ENCODE measurements at places on chromosomes 6 and 20.

GRCh38 chr20:11467436-11467835 lies 450.3 kb upstream of the BTBD3 start:
- DNase-seq, result no peak

DNA sequence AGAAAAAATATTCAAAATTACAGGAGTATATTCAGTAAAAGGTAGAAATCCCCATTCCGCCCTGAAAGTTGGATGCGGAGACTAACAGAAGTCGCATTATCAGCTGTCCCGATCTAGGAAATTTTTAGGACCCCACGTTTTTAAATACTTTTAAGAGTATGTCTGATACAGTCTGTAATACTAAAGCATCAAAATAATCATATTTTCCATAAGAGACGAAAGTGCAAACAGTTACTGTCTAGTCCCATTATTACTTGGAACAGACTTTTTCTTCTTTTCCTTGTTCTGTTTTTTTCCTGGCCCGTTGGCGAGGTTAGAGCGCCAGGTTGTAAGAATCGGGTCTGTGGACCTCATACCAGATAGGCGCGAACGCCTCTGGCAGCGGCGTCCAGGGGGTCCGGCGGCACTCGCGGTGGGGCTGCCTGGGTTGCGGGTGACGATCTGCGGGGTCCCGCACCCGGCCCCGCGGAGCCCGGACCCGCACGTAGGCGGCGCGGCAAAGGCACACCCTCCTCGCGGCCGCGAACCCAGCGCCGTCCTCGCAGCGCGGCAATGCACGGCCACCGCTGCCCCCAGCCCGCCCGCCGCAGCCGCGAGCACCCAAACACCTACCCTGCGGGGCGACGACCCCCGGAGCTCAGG lies 460 bp downstream of the PLAGL1 start:
- DNase-seq, result no peak

GRCh38 chr6:7992002-7992815 lies 72.0 kb downstream of the BLOC1S5 start:
- DNase-seq, result no peak

DNA sequence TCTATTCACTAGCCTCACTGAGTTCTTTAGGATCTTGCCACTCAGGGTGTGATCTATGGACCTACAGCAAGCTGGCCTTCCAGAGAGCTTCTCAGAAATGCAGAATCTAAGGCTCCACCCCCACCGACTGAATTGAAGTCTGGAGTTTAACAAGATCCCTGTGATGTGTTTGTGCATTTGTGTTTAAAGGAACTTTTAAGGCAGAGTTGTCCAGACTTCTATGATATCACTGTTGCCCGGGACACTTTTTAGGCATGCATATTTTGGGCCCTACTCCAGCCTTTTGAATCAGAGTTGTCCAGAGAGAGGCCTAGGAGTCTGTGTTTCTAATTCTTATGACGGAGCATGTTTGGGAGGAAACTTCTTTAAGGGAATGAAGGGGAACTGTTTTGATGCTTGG lies 232.3 kb downstream of the QKI start:
- no peak for DNase-seq

DNA sequence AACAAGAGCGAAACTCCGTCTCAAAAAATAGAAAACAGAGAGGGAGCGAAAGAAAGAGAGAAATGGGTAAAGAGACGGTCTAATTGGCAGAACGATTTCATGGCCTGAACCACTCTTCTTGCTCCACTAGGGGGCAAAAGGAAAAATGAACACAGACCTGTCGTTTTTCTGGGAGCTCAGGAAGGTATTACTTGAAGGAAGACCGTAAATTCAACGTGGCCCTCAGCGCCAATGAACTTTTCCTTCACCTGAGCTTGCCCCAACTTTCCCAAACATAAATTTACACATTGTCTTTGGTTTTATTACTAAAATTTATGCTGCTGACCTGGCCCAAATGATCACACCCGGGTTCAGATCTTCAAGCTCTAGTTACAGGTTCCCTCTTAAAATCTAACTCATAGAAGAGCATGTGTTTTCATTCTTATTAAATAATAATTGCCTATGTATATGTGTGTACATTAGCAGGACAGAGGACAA lies 67.3 kb downstream of the ATP9A start:
- peak; percentile 60 for DNase-seq

- DNase-seq, result no peak
Measured at GRCh38 chr6:53240761-53241160, 92.1 kb upstream of the GCM1 start.

DNA sequence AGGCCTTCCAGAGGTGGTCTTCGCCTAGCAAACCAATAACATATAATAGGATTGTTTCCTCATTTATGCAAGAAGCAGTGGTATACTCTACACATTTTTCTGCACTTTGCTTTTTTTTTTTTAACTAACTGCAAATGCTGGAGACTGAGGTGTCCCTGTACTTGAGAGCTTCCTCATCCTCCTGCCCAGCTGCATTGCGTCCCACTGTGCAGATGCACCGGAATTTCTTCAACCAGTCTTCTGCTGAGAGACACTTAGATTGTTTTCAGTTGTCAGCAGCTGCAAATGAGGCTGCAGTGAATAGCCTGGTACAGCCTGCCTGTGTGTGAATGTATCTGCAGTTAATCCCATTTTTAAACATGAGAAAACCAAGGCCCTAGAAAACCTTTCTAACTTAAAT lies 11.5 kb downstream of the FGD2 start:
- DNase-seq, result no peak

DNA sequence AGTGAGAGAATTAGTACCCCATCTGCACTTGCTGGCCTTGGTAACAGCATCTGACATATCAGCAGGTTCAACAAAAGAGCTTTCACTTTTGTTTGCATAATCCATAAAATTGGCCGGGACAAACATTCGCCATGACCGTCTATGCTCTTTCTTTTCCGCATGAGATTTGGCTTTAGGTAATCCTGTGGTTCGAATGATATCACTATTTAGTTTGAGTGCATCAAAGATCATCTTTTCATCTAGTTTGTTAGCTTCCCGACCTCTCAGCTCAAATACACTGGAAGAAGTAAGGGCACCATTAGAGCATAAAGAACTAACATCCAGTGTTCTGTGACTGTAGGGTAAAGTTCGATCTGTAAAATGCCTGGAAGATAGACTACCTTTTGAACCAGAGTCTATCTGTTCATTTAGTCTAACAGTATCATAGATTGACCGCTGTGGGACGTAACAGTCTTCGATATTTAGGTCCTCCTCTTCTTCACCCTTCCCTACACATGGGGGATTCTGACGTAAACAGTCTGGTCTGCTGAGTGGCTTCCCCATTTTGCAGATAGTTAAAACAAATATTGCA lies 101.6 kb downstream of the DST start:
- no peak for DNase-seq

- no peak for DNase-seq
Measured at GRCh38 chr20:50247196-50248094, 56.8 kb downstream of the CEBPB start.

DNA sequence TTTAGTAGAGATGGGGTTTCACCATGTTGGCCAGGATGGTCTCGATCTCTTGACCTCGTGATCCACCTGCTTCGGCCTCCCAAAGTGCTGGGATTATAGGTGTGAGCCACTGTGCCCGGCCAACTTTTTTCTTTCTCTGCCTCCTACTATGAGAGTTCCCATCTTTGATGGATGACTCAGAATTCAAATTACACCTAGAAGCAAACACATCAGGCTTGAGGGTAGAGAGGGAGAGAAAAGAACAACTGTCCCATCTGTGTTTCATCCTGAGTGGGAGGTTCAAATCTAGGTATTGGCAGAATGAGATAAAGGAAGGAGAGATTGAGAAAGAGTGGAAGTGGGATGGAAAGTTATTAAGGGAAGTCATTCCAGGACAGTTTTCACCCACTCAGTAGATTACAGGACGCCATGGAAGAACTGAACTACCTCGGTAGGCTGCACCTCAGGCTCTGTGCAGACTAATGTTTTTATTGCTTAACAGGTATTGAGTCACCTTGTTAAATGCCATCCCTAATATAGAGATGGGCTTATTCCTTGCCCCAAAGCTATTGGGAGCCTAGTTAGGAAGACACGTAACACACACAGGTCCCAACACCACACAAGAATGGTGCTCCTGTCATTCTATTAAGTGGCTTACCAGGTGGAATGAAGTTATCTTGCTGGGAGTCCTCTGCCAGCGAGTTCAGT lies 275.7 kb downstream of the SOX4 start:
- DNase-seq, result no peak

DNA sequence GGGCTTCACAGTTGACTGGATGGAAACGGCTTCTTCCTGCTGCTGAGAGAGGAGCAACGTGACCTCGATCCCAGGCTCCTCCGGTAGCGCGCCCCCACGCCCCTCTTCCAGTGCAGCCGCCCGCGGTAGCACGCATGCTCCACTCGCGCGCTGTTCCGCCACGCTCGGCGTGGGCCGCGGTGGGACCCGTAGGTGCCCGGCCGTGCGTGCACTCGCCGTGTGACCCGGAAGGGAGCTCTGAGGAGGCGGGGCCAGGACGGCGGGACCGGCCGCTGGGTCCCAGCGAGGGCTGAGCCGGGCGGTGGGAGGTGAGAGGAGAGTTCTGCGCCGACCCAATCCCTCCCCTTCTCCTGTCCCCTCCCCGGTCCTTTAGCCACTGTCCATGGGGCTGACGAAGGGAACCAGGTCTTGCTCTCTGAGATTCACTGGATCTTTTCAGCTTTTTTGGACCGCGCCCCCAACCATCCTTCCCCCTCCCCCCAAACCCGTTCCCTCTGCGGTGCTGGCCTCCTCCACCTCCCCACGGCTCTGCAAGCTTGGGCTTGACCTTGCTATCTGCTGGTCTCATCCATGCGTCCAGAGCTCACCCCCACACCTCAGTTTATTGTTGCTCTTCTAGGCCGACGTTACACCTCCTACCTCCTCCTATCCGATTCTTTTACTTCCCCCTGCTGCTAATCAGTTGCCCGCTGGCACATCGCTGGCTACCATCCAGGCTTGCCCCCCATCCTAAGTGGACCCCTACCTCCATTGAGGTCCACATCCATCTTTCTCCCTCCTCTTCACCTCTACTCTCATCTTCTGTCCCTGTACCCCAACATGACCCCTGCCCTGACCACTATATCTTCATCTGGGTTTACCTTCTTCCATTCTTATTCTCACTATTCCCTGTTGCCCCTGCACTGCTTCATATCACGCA lies at the start of gene CUL9:
Gene CUL9, plus strand, starts transcription at position 255 of the 919 bp plus-strand sequence. CDS start 2,115 bp downstream, outside the sequence.
- peak; percentile 95 for DNase-seq

- DNase-seq, result no peak
Measured at GRCh38 chr6:162053084-162053483, 674.5 kb downstream of the PRKN start.

- no peak for DNase-seq
Measured at GRCh38 chr6:132569170-132569569, 952 bp upstream of the TAAR6 start.

DNA sequence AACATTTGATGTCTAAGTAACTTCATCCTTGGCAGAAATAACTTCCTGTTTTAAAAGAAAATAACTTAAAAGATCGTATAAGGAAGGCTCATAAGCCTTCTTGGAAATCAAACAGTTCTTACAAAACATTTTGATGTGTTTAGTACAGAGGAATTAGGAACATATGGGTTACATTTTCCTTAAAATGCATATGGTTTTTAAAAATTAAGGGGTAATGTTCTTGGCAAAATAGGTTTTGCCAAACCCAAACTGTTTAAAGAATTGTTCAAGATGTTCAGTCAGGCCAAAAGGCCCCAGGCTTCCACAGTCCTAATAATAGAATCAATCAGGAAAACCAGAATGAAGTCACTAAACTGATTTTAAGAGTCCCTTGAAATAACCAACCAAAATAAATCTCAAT lies 142.7 kb upstream of the SLC35B3 start:
- DNase-seq, result no peak

- DNase-seq, result peak; percentile 56
Measured at GRCh38 chr6:38783443-38784228, 68.5 kb downstream of the DNAH8 start.

Data from WERI-Rb-1 (cell line).